NCI-H526 (cell line): ENCODE measurements at places on chromosomes 11 and 22.

- DNase-seq = peak; percentile 48
These were observed 3.1 kb downstream of the NAP1L4 start for GRCh38 chr11:2989006-2989405.

- no peak for DNase-seq
These were observed 29.5 kb upstream of the SCUBE2 start for GRCh38 chr11:9120664-9121468.

DNA sequence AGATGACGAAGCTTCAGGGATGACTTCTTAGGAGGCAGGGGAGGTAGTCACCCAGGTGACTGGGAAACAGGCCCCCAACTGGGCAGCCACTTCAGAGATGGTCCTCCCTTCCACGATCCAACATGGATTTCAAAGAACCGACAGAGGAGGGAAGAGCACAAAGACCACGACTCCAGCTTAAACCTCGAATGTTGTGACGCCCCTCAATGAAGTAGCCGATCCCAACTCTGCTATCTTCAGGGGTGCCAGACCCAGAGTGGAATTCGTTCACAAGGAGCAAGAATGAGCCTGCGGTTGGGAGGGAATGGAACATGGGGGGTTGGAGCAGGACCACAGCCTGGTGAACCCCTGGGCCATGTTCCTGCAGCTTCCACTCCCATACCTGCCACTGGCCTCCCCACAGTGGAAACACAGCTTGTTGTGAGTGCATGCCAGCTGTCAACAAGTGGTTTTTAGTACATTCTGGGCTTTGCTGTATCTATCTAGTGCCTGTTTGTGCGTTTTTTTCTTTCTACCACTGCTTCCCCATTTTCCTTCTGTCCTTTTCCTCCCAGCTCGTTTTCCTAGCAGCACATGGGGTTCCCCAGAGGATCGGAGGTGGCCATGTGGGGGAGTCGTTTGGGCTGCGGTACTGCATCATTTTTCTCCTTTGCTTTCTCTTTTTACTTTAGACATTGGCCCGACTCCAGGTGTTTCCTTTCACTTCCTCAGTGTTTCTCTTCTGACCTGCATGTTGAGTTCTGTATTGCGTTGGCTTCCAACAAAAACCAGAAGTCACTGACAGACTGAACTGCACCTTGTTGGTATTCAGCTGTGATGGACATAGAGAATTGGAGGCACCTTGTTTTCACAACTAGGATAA lies 65.8 kb downstream of the MORC2 start:
- no peak for DNase-seq

DNA sequence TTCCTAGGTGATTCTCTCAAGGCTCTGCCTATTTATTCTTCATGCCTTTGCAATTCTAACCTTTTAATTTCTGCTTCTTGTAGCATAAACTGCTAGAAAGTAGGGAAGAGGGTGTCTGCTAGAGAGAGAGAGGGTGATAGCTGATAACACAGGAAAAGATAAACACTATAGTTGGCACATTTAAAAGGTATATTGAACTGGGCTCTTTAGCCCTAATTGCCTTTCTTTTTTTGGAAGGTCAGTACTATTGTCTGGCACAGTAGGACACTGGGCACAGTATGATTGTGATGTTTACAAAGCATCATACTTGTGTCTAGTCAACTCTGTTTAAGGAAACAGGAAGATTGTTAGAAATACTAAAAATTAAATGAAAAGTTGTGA lies 33.3 kb downstream of the TEAD1 start:
- DNase-seq = no peak

DNA sequence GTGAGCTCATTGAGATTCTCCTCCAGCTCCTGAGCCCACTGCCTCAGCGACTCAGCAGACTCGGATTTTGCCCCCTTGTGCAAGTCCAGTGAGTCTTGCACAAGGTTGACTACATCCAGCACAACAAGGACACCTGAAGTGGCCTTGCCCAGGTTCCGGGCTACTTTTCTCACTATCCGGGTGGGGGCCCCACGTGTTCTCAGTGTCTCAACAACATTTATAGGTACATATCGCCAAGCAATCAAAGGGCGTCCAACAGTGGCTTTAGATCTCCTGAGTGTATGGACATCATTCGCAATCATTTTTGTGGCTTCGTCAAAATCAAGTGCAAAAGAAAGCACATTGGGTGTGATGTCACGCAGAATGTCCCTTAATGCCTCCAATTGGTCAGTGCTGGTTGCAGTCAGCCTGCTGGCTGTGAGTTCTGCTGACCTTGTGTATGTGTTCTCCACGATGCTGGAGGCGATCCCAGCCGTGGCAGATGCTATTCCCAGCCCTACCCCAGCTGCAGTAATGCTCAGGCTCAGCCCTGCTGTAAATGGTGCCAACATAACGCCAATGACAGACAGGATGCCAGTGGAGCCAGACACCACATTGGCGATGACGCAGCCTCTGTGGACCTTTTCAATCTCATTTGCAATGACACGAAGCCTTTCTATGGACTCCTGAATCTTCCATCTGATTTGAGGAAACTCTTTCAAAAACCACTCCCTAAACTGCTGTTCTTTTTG lies 10.3 kb downstream of the APOL4 start:
- DNase-seq = no peak
